ENCODE measurements at places on chromosomes 2 and 18. TPM values are rescaled to one million over a fixed set of nuclear protein-coding genes. Genes with fewer than 3 reads are reported as not detected.

The ABCB11 gene
- 0.02 TPM for total RNA-seq

The PAX3 gene
- total RNA-seq, result not detected

The MLPH gene
- total RNA-seq, result 270 TPM

The TEKT4 gene
- total RNA-seq, result not detected

The SCYGR4 gene
- not detected for total RNA-seq

The RMDN2 gene
- 5.6 TPM for total RNA-seq

The TACR1 gene
- total RNA-seq, result 0.21 TPM

All from A549 treated with Hydrocortisone at 1 μM for 4 hours (cell line).